Chondrocyte (in vitro differentiated cells): ENCODE measurements at places on chromosomes 11 and 22.

DNA sequence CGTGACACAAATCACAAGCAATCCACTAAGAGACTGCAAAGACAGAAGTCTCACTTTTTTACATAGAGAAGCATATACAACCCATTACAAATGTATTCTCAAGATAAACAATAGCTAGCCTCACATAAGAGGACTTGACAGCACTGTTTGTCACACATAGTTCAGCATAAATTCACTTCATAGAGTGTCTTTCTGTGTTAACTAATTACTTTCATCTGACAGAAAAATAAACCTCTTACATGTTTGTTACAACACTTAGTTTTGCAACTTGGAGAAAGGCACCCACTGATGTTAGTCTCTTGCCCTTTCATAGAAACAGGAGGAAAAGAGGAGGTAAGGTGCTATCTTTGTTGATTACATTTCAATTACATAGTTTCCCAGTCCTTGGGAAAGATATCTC is 2221.9 kb upstream of the RAG2 start:
- DNase-seq: no peak

DNA sequence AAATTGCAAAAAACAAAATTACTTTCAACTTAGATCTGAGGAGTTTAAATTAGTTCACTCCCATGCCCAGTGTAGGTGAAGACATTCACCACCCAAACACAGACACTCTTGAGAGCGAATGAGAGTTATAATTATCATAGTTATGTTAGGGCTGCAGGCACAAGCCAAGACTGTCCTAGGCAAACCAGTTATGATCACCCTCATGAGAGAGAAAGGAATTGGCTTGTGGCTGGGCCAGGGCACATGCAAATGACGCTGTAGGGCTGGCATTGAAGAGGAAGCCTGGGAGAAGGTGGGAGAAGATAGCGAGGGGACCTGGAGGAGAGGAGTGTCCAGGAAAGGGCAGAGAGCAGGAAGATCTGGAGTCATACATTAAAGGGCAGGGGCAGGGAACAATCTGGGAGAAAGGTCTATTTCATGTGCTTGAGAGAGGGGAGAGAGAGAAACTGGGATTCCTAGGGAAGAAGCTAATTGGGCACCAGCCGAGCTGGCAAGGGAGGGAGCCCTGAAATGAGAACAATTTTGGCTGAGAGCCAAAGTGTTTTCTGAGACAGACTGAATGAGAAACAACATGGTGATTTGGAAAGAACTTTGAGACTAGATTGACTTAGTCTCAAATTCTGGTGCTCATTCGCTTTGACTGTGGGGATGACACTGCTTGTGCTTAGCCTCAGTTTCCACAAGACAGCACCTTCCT is 279.9 kb downstream of the KIRREL3 start:
- DNase-seq: no peak

GRCh38 chr11:114171257-114172054 is 111.9 kb downstream of the ZBTB16 start:
- no peak for DNase-seq

- no peak for DNase-seq
Observed at GRCh38 chr11:119406005-119406404, 17.0 kb downstream of the THY1 start.

- DNase-seq: no peak
Observed at GRCh38 chr11:93840981-93841380, 9.4 kb downstream of the VSTM5 start.

DNA sequence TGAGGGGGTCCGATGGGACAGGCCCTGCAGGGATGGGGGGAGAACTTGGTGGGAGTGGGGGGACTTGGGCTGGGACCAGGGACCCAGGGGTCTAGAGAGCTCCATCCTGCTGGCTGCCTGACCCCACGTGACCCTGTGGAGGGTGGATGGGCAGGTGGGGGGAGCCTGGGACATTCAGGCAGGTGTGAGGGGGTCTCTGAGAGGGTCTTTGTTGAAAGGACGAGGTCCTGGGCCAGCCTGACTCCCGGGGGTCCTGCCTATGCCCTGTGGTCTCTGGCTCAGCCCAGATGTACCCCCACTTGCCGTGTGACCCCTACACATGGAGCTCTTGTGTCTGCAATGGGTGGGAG is 7.5 kb downstream of the LRRC56 start:
- no peak for DNase-seq

- no peak for DNase-seq
Observed at GRCh38 chr11:84993386-84993785, 633.8 kb downstream of the DLG2 start.

GRCh38 chr11:104609311-104610085 is 288.8 kb downstream of the CASP12 start:
- DNase-seq: no peak

- DNase-seq: no peak
Observed at GRCh38 chr11:118996926-118997626, 862 bp upstream of the CENATAC start.

DNA sequence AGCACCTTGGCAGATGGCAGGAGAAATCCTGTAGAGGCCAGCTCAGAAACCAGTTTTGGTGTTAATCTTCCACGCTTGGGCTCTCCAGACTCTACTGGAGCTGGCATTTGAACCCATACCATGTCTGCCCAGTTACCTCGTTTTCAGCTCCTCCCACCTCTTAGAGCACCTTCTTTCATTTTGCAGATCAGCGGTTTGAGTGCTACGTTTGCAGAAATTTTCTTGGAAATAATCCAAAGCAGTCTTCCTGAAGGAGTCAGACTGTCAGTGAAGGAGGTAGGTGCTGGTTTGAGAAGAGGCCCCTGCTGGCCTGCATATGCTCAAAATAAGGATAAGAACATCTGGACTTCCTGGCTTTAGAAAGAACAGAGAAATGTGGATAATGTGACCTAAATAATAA is 13.7 kb downstream of the COA4 start:
- DNase-seq: no peak

- DNase-seq: no peak
Observed at GRCh38 chr11:59206635-59207034, 6.1 kb downstream of the MPEG1 start.

DNA sequence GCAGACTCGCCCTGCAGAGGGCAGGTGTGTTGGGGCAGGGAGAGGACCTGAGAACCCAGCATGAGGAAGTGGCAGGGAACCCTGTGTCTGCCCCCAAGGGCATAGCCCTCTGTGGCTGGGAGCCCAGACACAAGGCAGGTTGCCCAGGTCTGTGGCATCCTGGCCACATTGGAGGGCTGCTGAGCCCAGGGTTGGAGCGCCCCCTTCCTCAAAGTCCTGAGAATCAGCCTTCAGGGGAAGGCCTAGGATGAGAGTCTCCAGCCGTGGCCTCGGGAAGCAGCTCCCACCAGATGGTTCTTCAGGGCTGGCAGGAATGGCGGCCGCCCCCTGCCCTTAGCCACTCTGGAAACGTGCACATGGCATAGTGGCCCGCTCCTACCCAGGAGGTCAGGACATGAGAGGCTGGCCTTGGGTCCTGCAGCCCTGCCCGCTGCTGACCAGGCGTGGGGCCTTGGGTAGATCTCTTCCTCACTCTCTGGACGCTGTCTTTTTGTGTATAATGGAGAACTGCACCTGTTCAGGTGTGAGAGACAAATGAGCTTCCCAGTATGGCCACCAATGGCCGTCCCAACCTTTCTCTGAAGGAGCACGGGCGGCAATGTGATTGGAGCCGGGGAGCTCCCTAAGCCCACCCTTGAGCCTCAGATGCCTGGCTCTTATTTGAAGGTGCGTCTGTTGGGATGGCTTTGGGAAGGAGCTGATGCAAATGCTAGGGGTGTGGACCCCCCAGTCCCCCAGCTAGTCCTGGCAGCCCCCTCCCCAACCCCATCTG is 4.6 kb upstream of the CDC42BPG start:
- no peak for DNase-seq

DNA sequence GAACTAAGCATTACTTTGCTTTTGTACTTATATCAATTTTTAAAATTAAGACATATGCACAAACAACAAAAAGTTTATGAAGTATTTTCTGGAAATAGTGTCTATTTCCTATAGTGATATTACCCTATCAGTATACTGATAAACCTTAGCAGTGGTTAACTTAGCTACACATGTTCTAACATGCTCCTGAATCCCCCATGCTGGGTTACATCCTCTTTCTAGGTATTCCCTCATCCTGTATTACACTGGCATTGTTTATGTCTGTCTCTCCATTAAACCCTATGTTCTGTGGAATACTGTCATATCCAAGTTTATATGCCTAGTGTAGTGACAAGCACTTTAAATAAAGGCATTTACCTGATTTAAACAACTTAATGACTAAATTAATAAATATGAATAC is 1.8 kb upstream of the FAR1 start:
- DNase-seq: no peak

GRCh38 chr11:43493431-43493830 is 134.7 kb downstream of the TTC17 start:
- no peak for DNase-seq

DNA sequence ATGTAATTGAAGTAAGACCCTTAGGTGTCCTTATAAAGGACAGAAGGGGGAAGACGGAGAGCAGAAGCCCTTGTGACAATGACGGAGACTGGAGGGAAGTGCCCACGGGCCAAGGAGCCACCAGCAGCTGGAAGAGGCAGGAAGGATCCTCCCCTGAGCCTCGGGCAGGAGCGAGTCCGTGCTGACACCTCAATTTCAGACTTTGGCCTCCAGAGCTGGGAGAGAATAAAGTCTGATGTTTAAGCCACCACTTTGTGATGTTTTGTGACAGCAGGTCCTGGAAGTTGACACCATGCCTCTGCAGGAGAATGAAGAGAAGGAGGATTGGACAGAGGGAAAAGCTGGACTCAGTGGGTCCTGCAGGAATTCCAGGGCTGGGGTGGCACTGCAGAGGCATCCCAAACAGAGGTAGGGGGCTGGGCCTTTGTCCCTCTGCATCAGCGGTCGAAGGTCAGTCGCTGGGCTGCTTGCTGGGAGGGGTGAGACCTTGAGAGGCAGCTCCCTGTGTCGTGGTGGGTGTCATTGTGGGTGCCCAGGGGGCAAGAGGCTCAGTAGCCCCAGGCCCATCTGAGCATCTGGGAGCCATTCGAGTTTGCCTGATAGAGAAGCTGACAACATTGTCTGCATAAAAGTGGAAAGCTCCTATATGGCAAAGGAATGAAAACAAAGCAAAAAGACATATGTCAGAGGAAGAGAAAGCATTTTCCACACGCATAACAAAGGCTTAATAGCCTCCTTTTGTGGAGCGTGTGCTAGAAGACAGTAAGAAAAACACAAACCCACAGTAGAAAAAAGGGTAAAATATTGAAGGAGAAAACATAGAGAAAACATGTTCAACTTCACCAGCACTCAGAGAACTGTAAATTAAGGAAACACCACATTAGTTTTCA is 68.8 kb downstream of the RTL6 start:
- no peak for DNase-seq

DNA sequence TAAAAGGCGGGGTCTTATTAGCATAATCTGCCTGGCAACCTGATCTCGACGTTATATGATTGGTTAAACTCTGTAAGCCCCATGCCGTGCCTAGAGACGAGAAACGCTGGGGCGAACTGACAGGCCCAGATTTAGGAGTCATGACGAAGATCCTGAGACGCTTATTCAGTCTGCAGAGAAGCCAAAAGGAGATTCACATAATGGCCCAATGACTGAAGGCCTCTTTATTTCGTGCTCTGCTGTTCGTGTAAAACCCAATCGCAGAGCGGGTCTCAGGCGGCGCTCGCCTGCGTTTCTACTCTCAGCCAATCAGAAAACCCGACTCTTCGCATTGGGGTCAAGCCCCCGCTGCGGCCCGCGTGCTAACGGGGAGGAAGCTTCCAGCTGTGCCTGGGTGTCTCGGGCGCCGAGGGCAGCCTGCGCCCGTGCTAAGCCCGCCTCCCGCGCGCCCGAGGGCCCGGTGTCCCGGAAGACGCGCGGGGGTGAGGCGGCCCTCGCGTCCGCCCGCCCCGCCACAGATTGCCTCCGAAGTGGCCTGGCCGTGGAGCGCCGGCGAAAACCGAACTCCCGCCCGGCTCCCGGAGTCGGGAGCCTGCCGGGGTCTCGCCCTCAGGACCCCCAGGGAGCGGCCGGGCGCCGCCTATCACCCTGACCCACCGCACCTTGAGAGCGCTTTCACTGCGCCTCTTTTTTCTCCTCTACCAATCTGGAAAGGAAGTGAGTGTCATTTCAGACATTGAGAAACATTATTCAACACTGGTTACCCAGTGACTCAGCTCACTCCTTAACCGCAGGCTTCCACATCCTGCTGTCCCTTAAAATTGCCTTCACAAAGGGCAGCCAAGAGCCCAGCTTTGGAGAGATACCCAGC is 446 bp upstream of the PRDM10 start:
- peak; percentile 96 for DNase-seq

DNA sequence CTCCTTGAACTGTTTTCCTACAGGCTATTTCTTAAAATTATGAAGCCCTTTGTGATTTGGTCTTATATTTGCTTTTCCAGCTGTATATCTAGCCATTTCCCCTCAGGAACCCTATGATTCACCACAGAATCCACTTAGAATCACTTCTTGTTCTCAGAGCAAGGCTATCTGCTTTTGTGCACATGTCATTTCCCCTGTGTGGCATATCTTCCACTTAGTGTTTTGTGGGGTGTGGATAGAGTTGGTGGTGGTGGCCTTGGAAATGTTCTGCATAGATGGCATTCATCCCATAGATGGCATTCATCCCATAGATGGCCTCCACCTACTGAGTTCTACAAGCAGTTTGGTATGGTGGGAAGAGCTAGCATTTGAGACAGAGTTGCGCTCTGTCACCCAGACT is 44.7 kb downstream of the SWAP70 start:
- no peak for DNase-seq

DNA sequence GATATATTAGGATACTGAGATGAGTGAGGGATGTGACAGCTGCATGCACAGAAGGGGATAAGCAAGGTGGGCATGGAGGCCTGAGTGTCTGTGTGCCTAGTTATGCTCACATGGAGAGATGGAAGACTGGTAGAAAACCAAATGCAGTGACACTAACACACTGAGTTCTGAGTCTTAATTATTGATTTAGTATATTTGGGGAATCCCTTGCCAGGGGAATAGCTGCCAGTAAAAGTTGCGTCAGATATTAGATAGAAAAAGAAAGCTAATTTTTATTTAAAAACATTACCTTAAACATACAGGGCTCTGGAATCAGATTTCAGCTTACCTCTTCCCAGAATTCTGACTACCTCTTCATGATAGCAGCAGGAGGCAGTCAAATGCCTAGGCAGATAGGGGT is 620.5 kb downstream of the METTL15 start:
- no peak for DNase-seq
